ENCODE measurements at places on chromosomes 5 and 9. TPM values are rescaled to one million over a fixed set of nuclear protein-coding genes. Genes with fewer than 3 reads are reported as not detected.
A peak's percentile ranks its signal among the peaks of the same experiment; 100 is the strongest.

CAVIN4 gene
- 153 TPM for polyA plus RNA-seq

FPGS gene
- polyA plus RNA-seq, result 52.4 TPM

SH3TC2 gene
- 0.91 TPM for polyA plus RNA-seq

ANKRD20A1 gene
- 0.31 TPM for polyA plus RNA-seq

KLF9 gene
- polyA plus RNA-seq, result 1.3 TPM

- peak; percentile 17 for DNase-seq
These were observed 20.8 kb downstream of the OBP2B start for GRCh38 chr9:133188006-133188842.

- DNase-seq, result no peak
These were observed 25.2 kb downstream of the GFI1B start for GRCh38 chr9:133003671-133004090.

Measured in muscle of leg (tissue), 16 donors.